HS-5 (cell line): ENCODE measurements at places on chromosomes 16 and 17.

GRCh38 chr17:64773836-64774761 is 112.0 kb upstream of the SMURF2 start:
- peak; percentile 22 for DNase-seq

GRCh38 chr17:11780621-11781020 is 182.4 kb downstream of the DNAH9 start:
- DNase-seq: no peak

DNA sequence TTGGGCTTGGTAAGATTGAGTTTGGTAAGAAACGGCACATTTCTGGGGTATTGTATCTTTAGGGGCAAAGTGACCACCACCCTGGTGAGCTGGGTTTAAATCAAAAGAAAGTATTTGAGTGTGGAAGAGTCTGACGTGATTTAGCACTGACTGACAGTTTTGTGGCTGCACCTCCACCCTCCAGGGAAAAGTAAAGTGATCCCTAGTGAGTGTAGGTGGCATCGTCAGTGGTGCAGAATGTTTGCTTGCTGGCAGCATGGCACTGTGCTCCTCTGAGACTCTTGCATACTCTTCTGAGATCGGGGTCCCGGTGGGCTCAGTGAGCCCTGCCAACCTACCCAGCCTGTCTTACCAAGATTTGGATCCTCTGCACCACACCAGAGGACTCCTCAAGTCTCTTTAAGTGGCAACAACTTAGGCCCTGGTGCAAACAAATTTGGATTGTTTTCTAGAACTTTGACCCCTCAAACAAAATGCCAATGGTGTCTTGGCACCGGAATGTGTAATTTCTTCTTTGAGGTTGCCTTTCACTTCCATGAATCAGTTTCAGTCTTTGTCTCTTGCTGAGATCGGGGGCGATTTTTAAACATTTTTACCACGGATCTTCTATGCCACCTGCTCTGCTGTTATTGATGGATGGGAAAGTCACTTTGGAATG is 2.8 kb downstream of the PRKCB start:
- no peak for DNase-seq

GRCh38 chr17:1478418-1478817 is 14.1 kb downstream of the MYO1C start:
- no peak for DNase-seq

- DNase-seq: no peak
Measured at GRCh38 chr17:43665084-43665936, 3.6 kb upstream of the MEOX1 start.

DNA sequence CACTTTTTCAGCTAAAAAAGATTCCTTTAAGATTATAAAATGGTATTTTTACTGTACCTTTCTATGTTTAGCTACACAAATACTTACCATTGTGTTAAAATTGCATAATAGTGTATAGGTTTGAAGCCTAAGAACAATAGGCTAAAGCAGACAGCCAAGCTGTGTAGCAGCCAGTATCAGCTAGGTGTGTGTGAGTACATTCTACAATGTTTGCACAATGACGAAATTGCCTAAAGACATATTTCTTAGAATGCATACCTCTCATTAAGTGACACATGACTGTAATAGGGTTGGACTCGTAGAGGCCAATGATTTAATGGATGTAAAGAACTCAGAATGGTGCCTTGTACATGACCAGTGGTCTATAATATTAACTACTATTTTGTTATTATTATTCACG is 1.9 kb upstream of the MT1B start:
- DNase-seq: no peak

- no peak for DNase-seq
Measured at GRCh38 chr16:1427473-1428461, 3.1 kb upstream of the PERCC1 start.

DNA sequence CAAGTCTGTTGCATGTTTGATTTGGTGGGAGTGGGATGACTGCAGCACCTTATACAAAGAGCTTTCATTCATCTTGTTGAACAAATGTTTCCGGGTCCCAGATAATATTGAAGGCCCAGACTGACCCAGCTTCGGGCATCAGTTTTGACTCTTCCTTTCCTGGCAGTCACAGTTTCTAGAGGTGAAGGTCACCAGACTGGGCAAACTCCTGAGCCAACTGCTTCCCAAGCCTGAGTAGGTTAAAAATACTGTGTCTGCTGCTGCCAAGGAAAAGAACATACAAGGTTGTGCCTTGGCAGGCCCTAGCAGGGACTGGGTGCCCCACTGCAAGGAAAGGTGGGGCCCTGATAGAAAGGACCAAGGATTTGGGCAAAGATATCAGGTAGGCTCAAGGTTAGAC is 4.5 kb downstream of the BCKDK start:
- no peak for DNase-seq

GRCh38 chr16:48885471-48885870 is 275.5 kb upstream of the N4BP1 start:
- DNase-seq: no peak

- no peak for DNase-seq
Measured at GRCh38 chr17:1058423-1059130, 61.6 kb downstream of the TIMM22 start.

- DNase-seq: no peak
Measured at GRCh38 chr16:81709016-81709900, 69.8 kb upstream of the PLCG2 start.

- DNase-seq: no peak
Measured at GRCh38 chr17:51857052-51857597, 301.4 kb downstream of the CA10 start.

GRCh38 chr16:71895679-71896365 is 491 bp downstream of the IST1 start:
- DNase-seq: no peak

DNA sequence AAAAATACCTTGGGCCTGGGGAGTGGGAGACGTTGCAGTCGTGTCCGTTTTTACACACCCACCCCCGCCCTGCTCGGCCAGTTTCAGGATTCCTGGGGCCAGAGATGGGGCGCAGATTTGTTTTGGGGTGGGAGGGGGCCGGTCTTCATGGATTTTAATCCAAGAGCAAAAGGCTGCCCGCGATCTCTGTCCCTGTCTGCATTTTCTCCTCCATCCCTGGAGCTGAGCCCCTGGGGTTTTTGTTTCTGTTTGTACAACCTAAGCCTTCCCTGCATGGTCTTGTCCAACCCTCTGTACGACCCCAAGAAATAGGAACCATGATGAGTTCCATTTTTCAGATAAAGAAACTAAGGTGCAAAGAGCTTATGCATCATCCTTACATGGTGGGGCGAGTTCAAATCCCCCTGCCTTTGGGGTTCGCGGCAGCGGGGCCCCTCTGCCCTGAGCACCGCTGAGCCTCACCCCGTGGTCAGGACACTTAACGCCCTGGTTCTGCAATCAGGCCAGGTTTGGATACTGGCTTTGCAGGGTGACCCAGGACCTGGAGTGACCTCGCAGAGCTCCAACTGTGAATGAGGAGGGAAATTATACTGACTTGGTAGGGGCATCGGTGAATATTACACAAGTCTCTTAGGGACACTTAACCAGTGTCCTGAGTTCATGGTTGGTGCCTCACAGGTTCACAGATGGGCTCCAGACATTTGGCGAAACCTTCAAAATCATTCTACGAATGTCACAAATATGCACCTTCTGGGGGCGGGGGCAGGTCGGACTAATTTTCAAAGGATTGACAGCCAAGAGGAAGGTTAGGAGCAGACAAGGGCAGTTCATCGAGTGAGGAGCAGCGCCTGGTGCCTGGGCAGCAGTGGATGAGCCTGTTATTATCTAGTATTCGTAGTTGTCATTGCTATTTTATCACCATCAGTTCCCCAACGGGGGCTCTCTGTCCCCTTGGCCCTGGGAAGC is 4.1 kb upstream of the FOXF1 start:
- no peak for DNase-seq

GRCh38 chr17:28147017-28147416 is 104.5 kb downstream of the NLK start:
- DNase-seq: no peak

DNA sequence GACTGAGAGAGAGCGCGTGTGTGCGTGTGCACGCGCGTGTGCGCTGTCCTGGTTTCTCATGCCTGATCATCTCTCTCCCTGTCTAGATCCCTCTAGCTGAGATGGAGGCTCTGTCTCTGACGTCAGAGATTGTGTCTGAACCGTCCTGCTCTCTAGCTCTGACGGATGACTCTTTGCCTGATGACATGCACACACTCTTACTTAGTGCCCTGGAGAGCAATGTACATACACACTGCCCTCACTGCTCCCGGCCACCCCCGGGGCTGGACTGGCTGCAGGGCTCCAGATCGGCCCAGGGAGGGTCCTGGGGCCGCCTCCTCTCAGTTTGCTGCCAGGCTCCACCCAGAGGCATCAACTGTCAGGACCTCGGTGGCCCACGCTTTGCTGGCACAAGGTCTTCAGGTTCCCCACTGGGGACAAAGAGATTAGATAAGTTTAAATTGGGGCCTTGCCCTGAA is 13.1 kb upstream of the ABCC3 start:
- no peak for DNase-seq

- no peak for DNase-seq
Measured at GRCh38 chr16:16183562-16183961, 39.7 kb downstream of the ABCC6 start.
